DMS 273 treated with DMSO at 0.1 percent for 48 hours (cell line): ENCODE measurements at places on chromosomes 12 and 14.

- DNase-seq: no peak
Observed at GRCh38 chr12:34595749-34596733, 573.7 kb downstream of the ALG10 start.

DNA sequence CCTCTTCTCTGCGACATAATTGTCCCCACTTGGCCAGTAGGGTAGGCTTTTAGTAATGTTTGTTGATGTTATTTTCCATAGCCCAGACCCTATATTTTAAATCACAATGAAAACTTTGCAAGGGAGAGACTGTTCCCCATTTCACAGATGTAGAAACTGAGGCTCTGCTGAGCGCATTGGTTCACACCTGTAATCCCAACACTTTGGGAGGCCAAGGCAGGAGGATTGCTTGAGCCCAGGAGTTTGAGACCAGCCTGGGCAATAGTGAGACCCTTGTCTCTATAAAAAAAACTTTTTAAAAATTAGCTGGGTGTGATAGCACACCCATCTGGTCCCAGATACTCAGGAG, 114.8 kb downstream of the DIP2B start:
- no peak for DNase-seq

DNA sequence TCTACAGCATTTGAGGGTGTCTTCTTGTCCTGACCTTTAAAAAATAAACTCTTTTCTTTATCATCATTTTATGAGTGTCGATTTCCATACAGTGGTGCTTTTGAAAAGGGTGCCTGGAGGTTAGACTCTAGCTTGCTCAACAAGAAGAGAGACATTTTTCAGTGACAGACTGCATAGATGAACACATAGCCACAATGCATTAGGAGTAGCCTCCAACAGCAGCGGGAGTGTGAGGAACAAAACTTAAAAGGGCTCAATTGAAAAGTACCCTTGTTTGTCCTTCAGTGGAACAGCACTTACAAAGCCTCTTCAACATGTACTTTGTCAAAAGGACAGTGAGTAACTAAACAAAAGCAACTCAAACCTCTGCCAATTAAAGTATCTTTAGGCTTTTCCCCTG, 119.3 kb downstream of the SOX5 start:
- DNase-seq: no peak

DNA sequence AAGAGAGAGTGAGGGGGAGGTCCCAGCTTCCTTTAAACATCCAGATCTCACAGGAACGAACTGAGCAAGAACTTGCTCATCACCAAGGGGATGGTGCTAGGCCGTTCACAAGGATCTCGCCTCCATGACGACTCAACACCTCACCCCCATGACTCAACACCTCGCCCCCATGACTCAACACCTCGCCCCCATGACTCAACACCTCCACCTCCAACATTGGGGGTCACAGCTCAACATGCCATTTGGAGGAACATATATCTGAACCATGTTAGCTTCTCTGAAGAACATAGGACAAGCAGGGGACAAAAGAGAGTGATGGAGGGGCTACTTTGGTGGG, 66.0 kb upstream of the LHX5 start:
- no peak for DNase-seq

- DNase-seq: no peak
Observed at GRCh38 chr14:89618330-89618708, 201.3 kb upstream of the FOXN3 start.

DNA sequence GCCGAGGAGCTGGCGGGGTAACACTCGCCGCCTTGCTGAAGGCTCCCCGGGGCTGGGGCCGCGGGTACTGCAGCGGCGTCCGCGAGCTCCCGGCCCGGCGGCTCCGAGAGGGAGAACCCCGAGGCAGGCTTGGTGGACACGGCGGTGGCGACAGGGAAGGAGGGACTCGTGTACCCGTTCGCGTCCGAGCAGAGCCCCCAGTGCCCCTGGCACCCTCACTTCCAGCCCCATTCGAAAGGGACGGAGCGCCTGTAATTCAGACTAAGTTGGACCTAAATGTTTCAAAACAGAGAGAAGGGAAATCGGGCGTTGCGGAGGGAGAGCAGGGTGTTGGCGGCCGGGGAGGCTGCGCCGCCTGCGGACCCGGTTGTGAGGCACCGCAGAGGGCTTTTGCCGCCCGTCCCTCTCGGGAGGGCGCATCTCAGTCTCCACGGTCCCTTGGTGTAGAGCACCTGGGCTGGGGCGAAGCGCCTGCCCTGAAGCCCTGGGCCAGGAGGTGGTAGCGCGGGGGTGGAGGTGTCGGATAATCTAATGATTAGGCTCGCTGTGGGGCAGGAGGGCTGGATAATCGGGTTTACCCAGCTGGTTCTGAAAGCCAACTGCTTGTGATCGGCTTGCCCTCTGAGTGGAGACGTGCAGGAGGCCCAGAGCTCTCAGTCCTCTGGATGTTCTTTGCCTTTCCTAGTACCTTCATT, 771 bp downstream of the DAAM1 start:
- no peak for DNase-seq

DNA sequence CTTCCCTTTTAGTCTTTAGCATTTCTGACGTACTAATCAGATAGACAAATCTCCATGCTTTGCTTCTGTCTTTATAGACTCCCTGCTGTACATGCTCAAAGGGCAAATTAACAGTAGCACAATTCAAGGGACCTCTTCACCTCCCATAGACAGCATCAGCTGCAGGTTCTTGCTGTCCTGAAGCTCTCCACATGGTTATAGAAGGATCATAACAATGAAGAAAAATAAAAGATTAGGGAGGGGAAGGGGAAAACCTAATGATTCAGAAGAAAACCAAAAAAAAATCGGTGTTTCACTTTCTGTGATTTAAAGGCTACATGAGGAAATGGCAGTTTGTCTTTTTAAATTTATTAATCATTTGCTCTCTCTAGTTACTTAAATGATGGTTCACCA, 155.5 kb downstream of the PTCSC3 start:
- DNase-seq: no peak

- DNase-seq: no peak
Observed at GRCh38 chr12:120264904-120265472, 542 bp downstream of the PXN start.
